ENCODE measurements at places on chromosomes 16 and 17.

DNA sequence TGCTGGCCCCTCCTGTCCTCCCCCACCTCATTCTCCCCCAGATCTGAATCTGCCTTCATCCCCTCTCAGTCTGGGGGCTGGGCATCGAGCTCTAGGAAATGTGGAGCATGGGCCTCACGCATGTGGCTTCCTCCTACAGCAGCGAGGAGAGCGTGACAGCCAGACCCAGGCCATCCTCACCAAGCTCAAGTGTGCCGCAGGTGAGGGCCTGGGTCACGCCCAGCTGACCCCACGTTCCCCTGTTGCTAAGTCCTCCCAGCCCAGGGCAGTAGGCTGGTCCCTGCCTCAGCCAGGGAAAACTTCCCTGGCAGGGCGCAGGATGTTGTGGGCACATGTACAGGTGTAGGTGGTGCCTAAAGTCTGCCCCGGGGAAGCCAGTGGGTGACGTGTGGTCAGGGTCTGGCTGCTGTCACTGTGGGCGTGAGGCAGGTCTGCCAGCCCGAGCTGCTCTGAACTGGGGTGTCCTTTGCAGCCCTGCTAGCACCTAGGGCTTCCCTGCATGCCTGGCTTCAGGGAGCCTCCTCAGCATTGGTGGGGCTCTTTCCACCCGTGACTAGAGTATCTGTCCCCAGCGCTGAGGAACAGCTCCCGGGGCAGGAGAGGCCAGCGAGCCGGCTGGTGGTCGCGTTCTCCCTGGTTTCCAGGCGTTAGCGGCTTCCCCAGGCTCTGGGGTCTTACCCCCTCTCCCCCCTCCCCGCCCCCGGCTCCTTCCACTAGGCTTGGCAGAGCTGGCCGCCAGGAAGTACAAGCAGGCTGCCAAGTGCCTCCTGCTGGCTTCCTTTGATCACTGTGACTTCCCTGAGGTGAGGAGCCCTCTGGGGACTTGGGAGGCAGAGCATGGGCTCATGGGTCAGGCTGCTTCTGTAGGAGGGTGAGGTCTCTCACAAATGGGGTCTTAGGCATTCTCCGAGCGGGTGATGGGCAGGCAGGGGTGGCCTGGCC is 3.6 kb downstream of the GPS1 start:
- DNase-seq, result peak; percentile 5

GRCh38 chr16:78896280-78896679 is 704.3 kb downstream of the MAF start:
- no peak for DNase-seq

GRCh38 chr16:20870122-20870820 is 29.9 kb downstream of the DCUN1D3 start:
- no peak for DNase-seq

DNA sequence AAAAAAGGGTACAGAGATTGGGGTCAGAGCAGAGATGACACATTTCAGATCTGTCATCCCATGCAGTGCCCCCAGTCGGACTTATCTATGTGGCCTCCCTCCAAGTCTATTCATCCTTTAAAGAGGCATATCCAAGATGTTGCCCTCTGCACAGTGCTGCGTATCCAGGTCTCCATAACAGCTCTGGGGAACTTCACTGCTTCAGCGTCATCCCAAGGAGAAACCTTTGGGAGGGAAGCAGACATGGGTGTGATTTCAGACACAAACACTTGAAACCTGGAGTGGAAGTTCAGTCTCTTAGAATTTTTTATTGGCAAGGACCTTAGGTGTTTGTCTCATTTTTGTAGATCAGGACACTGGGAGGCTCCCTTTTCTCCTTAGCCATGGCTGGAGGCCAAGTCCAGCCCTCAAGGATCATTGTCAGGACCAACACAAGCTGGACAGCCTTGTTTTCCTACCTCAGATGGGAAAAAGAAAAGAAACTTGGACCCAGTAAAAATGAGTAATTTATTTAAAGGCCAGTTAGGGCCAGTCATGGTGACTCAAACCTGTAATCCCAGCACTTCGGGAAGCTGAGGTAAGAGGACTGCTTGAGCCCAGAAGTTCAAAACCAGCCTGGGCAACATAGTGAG is 23.9 kb upstream of the NLK start:
- DNase-seq, result no peak

DNA sequence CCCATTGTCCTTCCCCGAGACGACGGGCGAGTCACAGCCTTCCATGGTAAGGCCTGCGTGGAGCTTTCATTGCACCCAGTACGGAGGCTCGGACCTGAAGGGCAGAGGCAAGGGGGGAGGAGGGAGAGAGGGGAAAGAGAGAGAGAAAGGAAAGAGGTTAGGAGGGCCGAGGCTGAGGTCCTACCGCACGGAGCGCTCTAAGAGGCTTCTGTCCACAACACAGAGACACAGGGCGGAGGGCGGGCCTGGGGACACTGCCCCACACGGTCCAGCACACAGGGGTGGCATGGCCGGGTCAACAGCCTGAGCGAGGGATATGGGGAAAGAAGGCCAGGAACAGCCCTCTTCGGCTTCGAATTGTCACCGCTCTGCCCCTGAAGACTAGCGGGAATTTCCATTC is 87.8 kb downstream of the ZFHX3 start:
- DNase-seq, result no peak

DNA sequence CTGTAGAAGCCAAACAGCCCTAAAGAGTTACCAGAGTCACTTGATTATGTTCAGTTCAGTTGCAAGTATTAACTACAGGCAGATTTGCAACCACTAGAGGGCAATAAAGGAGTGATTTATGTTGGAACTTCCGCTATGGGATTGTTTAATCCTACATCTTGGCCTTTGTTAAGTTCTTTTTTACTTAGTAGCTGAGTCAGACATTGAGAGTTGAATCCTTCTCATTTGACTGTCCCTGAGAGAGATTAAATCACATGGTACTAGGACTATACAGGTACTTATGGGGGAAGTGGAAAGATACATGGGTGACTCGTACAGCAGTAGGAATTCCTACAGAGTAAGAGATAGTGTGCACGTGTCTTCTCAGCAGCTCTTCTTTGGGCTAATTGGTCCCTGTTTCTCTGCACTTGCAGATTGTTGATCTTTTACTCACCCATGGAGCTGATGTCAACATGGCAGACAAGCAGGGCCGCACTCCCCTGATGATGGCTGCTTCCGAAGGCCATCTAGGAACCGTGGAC is 40.3 kb downstream of the CYB561 start:
- DNase-seq, result peak; percentile 47

DNA sequence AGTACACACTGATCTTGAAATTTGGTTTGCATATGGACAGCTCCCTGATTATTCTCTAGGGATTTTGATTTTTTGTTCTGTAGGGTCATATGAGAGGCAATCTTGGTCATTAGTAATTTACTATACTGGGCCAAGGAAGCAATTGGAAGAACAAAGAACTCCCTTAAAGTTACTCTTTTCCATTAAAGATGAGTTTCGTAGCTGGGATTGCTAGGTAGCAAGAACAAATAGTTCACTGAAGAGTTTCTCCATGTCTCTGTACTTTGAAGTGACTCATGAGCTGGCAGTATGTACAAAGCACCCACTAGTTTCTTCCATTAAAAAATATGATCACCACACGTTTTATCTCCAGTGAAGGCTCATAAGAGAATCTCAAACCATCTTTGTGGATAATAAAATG is 6.2 kb upstream of the BCAS3 start:
- no peak for DNase-seq

- no peak for DNase-seq
Measured at GRCh38 chr16:17204644-17205043, 266.1 kb downstream of the XYLT1 start.

- DNase-seq, result no peak
Measured at GRCh38 chr16:17370731-17371285, 100.0 kb downstream of the XYLT1 start.

DNA sequence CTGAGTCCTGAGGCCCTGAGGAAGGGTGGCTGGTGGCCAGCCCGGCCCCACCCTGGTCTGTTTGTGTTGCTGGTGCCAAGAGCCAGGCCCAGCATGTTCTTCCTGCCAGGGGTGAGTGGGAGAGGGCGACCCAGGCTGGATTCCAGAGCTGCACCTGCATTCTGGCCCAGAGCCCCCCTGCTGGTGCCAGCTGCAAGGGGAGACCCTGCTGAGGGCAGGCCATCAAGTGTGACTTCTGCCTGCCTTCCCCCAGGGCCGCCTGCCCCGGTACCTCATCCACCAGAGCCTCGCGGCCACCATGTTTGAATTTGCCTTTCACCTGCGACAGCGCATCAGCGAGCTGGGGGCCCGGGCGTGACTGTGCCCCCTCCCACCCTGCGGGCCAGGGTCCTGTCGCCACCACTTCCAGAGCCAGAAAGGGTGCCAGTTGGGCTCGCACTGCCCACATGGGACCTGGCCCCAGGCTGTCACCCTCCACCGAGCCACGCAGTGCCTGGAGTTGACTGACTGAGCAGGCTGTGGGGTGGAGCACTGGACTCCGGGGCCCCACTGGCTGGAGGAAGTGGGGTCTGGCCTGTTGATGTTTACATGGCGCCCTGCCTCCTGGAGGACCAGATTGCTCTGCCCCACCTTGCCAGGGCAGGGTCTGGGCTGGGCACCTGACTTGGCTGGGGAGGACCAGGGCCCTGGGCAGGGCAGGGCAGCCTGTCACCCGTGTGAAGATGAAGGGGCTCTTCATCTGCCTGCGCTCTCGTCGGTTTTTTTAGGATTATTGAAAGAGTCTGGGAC is 2.4 kb upstream of the TCAP start:
- DNase-seq, result peak; percentile 54

- no peak for DNase-seq
Measured at GRCh38 chr16:27723711-27724481, 174.0 kb downstream of the KATNIP start.

DNA sequence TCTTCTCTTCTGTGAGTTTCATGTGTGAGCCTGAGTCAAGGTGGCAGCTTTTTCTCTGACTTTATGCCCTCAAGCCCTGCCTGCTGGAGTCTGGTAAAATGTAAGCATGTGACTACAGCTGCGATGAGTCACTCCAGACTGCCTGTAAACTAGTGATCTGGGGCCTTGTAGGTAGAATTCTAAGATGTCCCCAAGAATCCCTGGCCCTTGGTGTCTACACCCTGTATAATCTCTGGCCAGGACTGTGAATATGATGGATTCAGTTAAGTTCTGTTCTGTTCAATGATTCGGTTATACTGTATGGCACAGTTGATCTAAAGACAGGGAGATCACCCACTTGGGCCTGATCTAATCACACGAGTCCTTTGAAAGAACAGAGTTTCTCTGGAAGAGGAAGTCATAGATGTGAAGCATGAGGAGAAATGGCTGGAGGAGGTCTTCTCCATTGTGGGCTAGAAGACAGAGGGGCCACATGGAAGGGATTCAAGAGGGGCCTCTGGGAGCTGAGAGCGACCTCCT is 29.8 kb downstream of the PRSS54 start:
- no peak for DNase-seq

DNA sequence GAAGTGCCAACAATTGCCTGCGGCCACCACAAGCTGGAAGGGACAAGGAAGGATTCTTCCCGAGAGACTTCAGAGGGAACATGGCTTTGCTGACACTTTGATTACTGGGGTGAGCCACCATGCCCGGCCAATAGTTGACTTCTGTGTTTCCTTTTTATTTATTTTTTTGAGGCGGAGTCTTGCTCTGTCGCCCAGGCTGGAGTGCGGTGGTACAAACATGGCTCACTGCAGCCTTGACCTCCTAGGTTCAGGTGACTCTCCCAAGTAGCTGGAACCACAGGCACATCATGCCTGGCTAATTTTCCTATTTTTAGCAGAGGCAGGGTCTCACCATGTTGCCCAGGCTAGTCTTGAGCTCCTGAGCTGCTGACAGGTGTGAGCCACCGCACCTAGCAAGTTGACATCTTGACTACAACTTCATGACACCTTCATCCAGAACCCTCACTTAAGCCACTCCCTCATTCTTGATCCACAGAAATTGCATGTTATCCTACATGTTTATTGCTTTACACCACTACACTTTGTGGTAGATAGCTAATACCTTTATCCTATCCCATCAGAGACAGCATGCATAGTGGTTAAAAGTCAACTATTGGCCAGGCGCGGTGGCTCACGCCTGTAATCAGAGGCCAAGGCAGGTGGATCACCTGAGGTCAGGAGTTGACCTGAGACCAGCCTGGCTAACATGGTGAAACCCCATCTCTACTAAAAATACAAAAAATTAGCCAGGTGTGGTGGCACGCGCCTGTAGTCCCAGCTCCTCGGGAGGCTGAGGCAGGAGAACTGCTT is 16.1 kb upstream of the GPRC5C start:
- DNase-seq, result no peak

- no peak for DNase-seq
Measured at GRCh38 chr17:8873801-8874715, 6.6 kb upstream of the PIK3R6 start.

DNA sequence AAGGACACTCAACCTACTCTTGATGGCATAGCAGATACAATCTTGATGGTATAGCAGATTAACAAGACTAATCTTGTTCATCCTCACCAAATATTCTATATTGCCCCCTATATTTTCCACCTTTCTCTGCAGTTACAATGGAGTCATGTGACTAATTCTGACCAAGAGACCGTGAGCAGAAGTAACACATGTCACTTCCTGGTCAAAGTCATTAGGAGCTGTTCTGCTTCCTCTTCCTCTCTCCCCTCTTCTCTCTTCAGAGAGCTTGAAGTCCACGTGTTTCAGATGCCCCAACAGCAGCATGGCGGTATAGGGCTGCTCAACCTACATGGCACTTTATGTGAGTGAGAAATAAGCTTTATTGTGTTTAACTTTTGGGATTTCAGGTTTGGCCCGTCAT is 55.3 kb upstream of the ERCC4 start:
- no peak for DNase-seq

- peak; percentile 49 for DNase-seq
Measured at GRCh38 chr16:78437352-78437968, 338.0 kb downstream of the WWOX start.

- no peak for DNase-seq
Measured at GRCh38 chr17:72076678-72077030, 44.2 kb upstream of the SOX9 start.

DNA sequence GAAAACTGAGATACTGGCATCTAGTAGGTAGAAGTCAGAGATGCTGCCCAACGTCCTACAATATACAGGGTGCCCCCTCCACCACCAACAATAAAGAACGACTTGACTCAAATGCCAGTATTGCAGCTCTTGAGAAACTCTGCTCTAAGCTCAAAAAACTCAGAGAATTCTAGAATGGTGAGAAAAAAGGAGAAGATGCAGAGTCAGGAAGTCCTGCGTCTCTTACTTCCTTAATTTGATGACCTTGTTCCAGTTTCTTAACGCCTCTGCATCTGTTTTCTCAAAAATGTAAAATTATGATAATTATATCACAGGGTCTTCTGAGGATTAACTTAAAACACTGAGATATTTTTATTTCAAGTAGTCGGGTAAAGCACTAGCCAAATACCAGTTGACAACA is 1.7 kb upstream of the HSBP1 start:
- DNase-seq, result no peak

GRCh38 chr17:144936-145670 is 7.7 kb downstream of the SCGB1C2 start:
- no peak for DNase-seq

Data from iPS-NIHi11 (cell line).